ENCODE measurements at places on chromosomes 16 and 17.
A peak's percentile ranks its signal among the peaks of the same experiment; 100 is the strongest.

- peaks cover 65% of the 10 kb centered on the region for H3K36me3 ChIP-seq
- DNase-seq = no peak
- no peaks in the 10 kb centered on the region for H3K27me3 ChIP-seq
- no peak overlapping the region for H3K4me3 ChIP-seq
- no peak overlapping the region for H3K27ac ChIP-seq
Observed at GRCh38 chr17:48925991-48926342, 17.8 kb downstream of the UBE2Z start.

DNA sequence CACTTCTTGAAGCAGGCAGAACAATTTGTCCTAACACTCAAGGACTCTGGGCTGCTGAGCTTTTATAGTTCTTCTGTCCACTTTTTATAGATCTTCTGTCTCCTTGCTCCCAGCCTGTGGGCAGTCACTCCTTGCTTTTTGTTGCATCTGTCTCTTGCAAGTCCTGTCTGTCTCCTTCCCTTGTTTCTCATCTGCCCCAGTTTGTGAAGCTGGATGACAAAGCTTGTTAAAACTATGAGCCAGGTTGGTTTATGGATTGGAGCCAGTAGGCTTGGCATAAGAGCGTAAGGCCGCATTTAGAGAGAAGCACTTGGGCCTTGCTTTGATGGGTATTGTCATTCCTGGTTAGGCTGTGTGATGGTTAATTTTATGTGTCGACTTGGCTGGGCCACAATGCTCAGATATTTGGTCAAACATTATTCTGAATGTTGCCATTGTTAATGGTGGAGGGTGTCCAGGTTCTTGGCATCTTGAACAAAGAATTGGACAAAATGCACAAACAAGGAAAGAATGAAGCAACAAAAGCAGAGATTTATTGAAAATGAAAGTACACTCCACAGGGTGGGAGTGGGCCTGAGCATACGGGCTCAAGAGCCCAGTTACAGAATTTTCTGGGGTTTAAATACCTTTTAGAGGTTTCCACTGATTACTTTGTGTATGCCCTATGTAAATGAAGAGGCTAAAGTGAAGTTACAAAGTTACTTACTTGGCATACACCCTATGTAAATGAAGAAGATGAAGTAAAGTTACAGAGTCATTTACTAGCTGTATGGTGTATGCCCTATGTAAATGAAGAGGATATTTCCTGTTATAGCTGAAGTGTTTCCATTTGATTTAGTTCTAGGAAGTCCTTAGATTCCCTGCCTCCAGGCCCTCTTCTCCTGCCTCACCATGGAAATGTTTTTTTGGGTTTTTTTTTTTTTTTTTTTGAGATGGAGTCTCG is 8.0 kb upstream of the CPPED1 start:
- no peaks in the 10 kb centered on the region for H3K27me3 ChIP-seq
- H3K4me1 ChIP-seq = peaks cover 5% of the 10 kb centered on the region
- H3K27ac ChIP-seq = no peak overlapping the region
- H3K4me3 ChIP-seq = no peak overlapping the region
- no peak for DNase-seq

DNA sequence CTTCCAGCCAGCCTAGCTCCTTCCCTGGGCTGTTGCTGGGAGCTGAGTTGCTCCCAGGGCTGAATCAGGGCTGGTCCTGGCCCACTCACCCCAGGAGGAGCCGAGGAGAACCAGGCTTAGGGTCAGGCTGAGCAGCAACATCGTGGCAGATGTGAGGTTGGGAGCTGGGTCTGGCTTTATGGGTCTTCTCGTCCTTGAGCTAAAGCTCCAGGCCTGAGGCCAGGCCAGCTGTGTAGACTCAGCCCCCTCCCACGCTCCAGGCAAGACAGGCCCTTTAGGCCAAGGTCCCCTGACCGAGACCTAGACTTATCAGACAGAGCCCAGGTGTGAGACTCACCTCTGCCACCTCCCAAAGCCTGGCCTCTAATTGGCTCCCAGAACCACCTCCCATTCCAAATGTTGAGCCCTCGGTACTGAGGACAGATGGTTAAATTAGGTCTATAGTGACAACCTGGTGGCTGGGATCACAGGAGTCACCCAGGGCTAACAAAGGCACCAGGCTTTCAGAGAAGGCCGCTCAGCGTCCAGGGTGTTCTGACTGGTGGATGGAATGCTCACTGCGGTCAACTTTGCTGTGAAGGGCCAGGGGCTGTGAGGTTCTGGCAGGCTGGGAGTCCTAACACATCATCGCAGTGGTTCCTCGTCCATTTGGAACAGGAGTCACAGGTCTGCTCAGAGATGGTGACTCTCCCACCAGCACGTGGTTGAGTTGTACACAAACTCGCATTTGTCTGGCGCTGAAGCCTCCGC is at the start of gene CTRL:
Gene CTRL (minus strand): TSS at position 151 of the 750 bp plus-strand sequence. CDS start 10 bp downstream, at position 141.
- H3K27ac ChIP-seq = no peak within 1 kb of the TSS
- no peak within 1 kb of the TSS for H3K4me3 ChIP-seq
- peaks cover 11% of the 10 kb centered on the region for H3K4me1 ChIP-seq
- no peak for DNase-seq

GRCh38 chr16:53503270-53503923 is 388 bp upstream of the AKTIP start:
- no peaks in the 10 kb centered on the region for H3K27me3 ChIP-seq
- peak overlapping the region; percentile 90 for H3K4me3 ChIP-seq
- peaks cover 12% of the 10 kb centered on the region for H3K4me1 ChIP-seq
- H3K27ac ChIP-seq = peak overlapping the region; percentile 96

DNA sequence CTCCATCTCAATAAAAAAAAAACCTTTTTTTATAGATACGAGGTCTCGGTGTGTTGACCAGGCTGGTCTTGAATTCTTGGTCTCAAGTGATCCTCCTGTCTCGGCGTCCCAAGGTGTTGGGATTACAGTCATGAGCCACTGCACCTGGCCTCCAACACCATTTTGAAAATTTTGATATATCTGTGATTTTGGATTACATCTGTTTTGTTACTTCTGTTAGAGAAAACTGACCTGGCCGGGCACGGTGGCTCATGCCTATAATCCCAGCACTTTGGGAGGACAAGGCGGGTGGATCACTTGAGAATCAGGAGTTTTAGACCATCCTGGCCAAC is 18.6 kb downstream of the RMI2 start:
- no peak overlapping the region for H3K27ac ChIP-seq
- DNase-seq = no peak
- H3K4me3 ChIP-seq = no peak overlapping the region
- no peaks in the 10 kb centered on the region for H3K27me3 ChIP-seq
- H3K4me1 ChIP-seq = peaks cover 25% of the 10 kb centered on the region
- H3K36me3 ChIP-seq = no peaks in the 10 kb centered on the region

GRCh38 chr16:77967054-77967904 is 55.1 kb upstream of the CLEC3A start:
- H3K27ac ChIP-seq = no peak overlapping the region
- H3K27me3 ChIP-seq = no peaks in the 10 kb centered on the region
- DNase-seq = no peak

- H3K4me1 ChIP-seq = no peaks in the 10 kb centered on the region
- no peak for DNase-seq
- H3K36me3 ChIP-seq = no peaks in the 10 kb centered on the region
- no peak overlapping the region for H3K27ac ChIP-seq
Observed at GRCh38 chr17:20035501-20035900, 26.3 kb downstream of the SPECC1 start.

DNA sequence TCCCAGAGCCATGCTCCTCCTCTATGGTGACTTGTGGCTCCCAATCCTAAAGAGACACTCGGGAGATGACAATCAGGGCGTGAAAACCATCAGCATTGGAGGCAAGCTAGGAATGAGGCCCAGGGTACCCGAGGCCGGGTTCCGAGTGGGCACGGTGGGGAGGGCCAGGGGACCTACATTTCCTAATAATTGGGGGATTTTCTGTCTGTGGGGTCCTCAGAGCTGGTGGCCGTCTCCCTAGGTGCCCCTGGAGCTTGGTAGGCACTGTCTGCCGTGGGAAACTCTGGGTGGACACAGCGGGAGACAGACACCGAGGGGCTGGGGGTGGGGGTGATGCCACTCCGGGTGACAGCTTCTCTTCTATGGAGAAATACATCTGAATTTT is 312.5 kb upstream of the TNRC6C start:
- DNase-seq = no peak
- no peaks in the 10 kb centered on the region for H3K36me3 ChIP-seq
- H3K27ac ChIP-seq = no peak overlapping the region
- H3K4me1 ChIP-seq = peaks cover 8% of the 10 kb centered on the region

- H3K4me3 ChIP-seq = peak overlapping the region; percentile 68
- H3K36me3 ChIP-seq = no peaks in the 10 kb centered on the region
- DNase-seq = no peak
- peaks cover 20% of the 10 kb centered on the region for H3K4me1 ChIP-seq
Observed at GRCh38 chr17:38418693-38419507, 9.4 kb upstream of the ARHGAP23 start.

- no peaks in the 10 kb centered on the region for H3K36me3 ChIP-seq
- no peak overlapping the region for H3K4me3 ChIP-seq
- no peak for DNase-seq
- H3K27me3 ChIP-seq = no peaks in the 10 kb centered on the region
- no peak overlapping the region for H3K27ac ChIP-seq
- peaks cover 7% of the 10 kb centered on the region for H3K4me1 ChIP-seq
Observed at GRCh38 chr16:85220964-85221731, 108.9 kb upstream of the CIBAR2 start.

- peaks cover 2% of the 10 kb centered on the region for H3K4me1 ChIP-seq
- no peak for DNase-seq
- peak overlapping the region; percentile 72 for H3K4me3 ChIP-seq
- peak overlapping the region; percentile 84 for H3K27ac ChIP-seq
Observed at GRCh38 chr17:39688475-39688835, 598 bp upstream of the PGAP3 start.

- peaks cover 10% of the 10 kb centered on the region for H3K4me1 ChIP-seq
- peaks cover 17% of the 10 kb centered on the region for H3K36me3 ChIP-seq
- H3K27ac ChIP-seq = no peak overlapping the region
- no peaks in the 10 kb centered on the region for H3K27me3 ChIP-seq
- DNase-seq = no peak
- peak overlapping the region; percentile 60 for H3K4me3 ChIP-seq
Observed at GRCh38 chr16:30985401-30986128, 558 bp downstream of the HSD3B7 start.

GRCh38 chr17:27521281-27522027 is 65.2 kb downstream of the KSR1 start:
- no peaks in the 10 kb centered on the region for H3K27me3 ChIP-seq
- H3K27ac ChIP-seq = no peak overlapping the region
- no peak overlapping the region for H3K4me3 ChIP-seq
- DNase-seq = no peak

DNA sequence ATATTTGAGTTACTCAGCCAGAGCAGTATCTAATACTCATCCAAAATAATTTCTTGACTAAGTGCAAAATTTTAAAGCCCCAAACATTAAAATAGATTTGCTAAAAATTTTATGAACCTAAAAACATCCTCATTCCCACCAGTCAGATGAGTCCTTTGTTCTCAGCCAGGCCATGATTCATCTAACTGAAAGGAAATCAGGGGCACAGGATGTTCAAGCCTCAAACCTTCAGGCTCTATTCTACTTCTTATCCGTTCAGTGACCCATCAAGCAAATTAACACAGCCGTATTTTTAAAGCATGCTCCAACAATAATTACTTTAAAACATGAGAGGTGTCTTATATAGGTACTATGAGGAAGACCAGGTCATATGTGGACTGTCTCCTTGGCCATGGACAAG is 176.5 kb upstream of the MON1B start:
- H3K36me3 ChIP-seq = no peaks in the 10 kb centered on the region
- H3K27me3 ChIP-seq = no peaks in the 10 kb centered on the region
- no peaks in the 10 kb centered on the region for H3K4me1 ChIP-seq

Data from thoracic aorta (tissue), 2 donors.